Keratinocyte (primary cell): ENCODE measurements at places on chromosomes 12 and 14.

DNA sequence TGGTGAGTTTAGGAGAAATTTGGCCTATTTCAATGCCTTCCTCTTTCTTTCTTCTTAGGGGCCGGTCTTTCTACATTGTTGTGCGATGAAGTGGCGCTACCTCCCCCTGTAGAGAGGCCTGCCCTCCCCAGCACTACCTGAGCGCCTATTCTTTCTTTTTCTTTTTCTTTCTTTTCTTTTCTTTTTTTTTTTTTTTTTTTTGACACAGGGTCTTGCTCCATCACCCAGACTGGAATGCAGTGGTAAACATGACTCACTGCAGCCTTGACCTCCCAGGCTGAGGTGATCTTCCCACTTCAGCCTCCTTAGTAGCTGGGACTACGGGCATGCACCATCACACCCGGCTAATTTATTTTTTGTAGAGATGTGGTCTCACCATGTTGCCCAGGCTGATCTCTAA lies 136.1 kb upstream of the MAX start:
- DNase-seq, result no peak
- H3K27ac ChIP-seq, result no peak overlapping the region
- H3K36me3 ChIP-seq, result no peaks in the 10 kb centered on the region
- H3K27me3 ChIP-seq, result no peaks in the 10 kb centered on the region
- peaks cover 19% of the 10 kb centered on the region for H3K4me1 ChIP-seq

DNA sequence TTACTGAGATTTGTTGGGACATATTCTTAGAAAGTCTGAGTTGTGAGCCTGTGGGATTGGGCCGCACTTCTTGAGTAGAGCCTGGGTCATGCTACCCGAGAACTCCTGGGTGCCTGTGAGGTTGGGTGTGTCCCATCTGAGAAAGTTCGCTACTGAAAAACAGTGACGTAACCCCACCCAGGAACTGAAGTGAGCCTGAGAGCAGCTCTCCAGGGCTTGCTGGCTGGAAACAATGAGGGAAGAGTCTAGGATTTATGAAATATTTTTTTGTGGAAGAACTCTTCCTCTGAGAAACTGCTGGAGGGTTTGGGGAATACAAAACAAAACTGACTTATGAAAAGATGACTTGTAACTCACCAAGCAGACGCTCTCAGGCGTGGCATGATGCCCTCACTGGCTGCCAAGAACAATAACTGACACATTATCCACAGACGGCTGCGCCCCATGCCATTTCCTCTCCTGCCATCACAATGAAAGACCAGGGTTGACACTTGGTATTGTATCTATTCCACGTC lies 69.2 kb downstream of the RASSF3 start:
- H3K36me3 ChIP-seq, result no peaks in the 10 kb centered on the region
- peak; percentile 59 for DNase-seq
- peak overlapping the region; percentile 33 for H3K4me3 ChIP-seq
- peaks cover 29% of the 10 kb centered on the region for H3K4me1 ChIP-seq
- H3K27me3 ChIP-seq, result no peaks in the 10 kb centered on the region

- H3K4me3 ChIP-seq, result no peak overlapping the region
- no peak overlapping the region for H3K27ac ChIP-seq
- no peaks in the 10 kb centered on the region for H3K27me3 ChIP-seq
- DNase-seq, result no peak
These were observed 659.8 kb downstream of the VRK1 start for GRCh38 chr14:97456958-97457357.

GRCh38 chr12:41013881-41014642 lies 174.1 kb upstream of the PDZRN4 start:
- no peaks in the 10 kb centered on the region for H3K36me3 ChIP-seq
- no peaks in the 10 kb centered on the region for H3K27me3 ChIP-seq
- H3K4me1 ChIP-seq, result peaks cover 5% of the 10 kb centered on the region
- no peak overlapping the region for H3K27ac ChIP-seq
- DNase-seq, result no peak

DNA sequence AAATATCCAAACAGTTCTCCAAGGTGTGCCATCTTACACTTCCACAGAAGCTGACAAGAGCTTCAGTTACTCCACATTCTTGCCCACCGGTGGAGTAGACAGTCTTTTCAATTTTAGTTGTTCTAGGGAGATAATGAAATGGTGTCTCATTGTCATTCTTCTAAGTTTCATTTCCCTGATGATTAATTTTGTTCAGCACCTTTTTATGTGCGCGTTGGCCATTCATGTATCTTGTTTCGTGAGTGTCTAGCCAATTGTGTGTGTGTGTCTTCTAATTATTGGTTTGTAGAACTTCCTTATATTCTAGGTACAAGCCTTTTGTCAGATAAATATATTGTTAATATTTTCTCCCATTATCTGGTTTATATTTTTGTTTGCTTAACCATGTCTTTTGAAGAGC lies 63.1 kb downstream of the GLT1D1 start:
- no peaks in the 10 kb centered on the region for H3K36me3 ChIP-seq
- H3K27ac ChIP-seq, result no peak overlapping the region
- no peaks in the 10 kb centered on the region for H3K4me1 ChIP-seq
- no peaks in the 10 kb centered on the region for H3K27me3 ChIP-seq

- no peak for DNase-seq
- H3K36me3 ChIP-seq, result no peaks in the 10 kb centered on the region
- H3K4me1 ChIP-seq, result no peaks in the 10 kb centered on the region
- no peaks in the 10 kb centered on the region for H3K27me3 ChIP-seq
These were observed 76.1 kb downstream of the OTOGL start for GRCh38 chr12:80175307-80175930.

- H3K27ac ChIP-seq, result no peak overlapping the region
- H3K4me3 ChIP-seq, result no peak overlapping the region
- no peaks in the 10 kb centered on the region for H3K27me3 ChIP-seq
- no peaks in the 10 kb centered on the region for H3K36me3 ChIP-seq
- H3K4me1 ChIP-seq, result no peaks in the 10 kb centered on the region
These were observed 176.4 kb upstream of the RPH3A start for GRCh38 chr12:112615196-112615595.

- no peak overlapping the region for H3K27ac ChIP-seq
- no peaks in the 10 kb centered on the region for H3K4me1 ChIP-seq
- peaks cover 9% of the 10 kb centered on the region for H3K27me3 ChIP-seq
- no peak overlapping the region for H3K4me3 ChIP-seq
- H3K36me3 ChIP-seq, result no peaks in the 10 kb centered on the region
These were observed 22.0 kb upstream of the TSPAN9 start for GRCh38 chr12:3055026-3055703.

- no peaks in the 10 kb centered on the region for H3K27me3 ChIP-seq
- H3K36me3 ChIP-seq, result no peaks in the 10 kb centered on the region
- H3K4me1 ChIP-seq, result no peaks in the 10 kb centered on the region
- H3K27ac ChIP-seq, result no peak overlapping the region
- no peak for DNase-seq
These were observed 190.4 kb downstream of the ALG10 start for GRCh38 chr12:34212651-34213050.
